ENCODE measurements at places on chromosomes 16 and 17. TPM values are rescaled to one million over a fixed set of nuclear protein-coding genes. Genes with fewer than 3 reads are reported as not detected.

DNA sequence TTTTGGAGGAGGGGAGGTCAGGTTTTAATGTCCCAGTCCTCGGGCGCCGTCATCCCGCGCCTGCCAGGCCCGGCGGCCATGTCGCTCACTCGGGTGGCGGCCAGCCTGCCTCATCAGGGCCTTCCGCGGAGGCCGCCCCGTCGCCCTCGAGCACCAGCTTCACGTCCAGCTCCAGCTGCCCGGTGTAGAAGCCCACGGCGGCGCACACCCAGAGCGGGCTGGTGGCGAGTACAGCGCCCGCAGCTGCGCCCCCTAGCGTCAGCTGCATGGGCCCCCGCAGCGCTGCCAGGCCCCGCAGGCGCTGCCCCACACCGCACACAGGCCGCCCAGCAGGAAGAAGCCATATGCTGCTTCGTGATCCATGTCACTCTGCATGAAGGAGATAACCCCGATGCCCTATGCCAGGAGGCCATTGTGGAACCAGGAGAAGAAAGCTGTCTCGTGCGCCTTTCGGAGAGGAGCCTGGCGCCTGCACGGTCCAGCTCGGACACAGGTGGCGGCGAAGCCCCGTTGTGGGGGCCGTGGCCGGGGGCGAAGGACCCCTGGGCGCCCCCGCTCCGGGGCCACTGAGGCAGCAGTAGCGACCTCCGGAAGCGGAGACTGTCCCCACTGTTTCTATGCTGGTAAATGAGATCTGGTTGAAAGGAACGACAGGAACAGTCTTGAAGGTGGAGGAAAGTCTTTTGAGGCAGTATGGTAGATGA is 9.6 kb downstream of the AP2B1 start:
- no peak for DNase-seq

- DNase-seq, result no peak
Observed at GRCh38 chr17:14058051-14058450, 11.3 kb upstream of the COX10 start.

DNA sequence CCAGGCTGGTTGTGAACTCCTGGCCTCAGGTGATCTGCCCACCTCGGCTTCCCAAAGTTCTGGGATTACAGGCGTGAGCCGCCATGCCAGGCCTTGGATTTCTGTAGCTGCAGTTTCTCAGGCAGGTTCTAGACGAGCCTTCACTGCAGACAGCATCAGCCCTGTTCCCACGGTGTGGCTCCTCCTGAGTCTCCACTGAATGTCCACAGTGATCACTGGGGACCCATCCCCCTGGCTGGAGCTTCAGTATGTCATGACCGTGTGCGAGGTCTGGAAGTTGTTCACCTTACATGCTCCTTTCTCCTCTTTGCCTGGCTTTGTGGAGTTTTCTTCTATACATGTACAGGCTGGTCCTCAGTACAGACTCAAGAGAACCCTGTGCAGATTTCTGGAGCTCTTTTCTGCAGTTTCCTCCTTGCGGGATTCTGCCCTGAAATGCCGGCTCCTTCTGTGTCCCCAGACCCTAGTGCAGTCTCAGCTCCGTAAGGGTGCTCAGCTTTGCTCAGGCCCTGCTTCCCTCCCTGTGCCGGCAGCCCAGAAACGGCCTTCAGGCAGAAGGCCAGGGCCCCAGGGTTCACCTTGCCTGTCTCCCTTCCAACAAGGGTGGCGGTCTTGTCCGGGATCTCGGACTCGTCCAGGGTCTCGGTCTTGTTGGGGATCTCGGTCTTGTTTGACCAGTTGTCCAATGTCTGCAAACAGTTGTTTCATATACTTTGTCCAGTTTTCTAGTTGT is 14.3 kb upstream of the FASN start:
- DNase-seq, result no peak

- no peak for DNase-seq
Observed at GRCh38 chr16:50303041-50303604, 36.8 kb downstream of the ADCY7 start.

DNA sequence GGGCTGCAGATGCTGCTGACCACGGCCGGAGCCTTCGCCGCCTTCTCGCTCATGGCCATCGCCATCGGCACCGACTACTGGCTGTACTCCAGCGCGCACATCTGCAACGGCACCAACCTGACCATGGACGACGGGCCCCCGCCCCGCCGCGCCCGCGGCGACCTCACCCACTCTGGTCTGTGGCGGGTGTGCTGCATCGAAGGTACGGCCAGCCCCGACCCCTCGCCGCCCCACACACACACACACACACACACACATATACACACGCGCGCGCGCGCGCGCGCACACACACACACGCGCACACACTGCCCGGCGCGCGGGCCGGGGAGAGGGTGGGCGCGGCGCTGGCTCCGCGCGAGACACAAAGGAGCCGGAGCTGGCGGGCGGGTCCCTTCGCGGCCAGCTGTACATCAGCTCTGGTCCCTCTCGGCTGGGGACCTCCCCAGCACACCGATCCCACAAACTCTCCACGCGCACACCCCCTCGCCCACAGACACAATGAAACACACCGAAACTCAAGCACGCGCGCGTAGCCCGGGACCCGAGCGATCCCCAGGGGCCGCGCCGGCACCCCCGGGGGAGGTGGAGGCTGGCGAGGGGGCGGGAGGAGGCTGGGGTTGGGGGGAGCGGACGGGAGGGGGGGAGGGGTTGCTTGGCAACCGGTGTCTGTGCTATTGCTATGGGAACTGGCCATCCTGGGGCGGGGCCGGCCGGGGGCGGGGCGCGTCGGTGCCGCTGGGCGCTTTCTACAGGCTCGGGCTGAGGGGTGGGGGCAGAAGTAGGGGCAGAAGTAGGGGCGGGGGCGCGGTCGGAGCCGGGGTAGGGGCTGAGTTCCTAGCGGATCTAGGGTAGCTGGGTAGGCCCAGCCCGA is 658 bp downstream of the CACNG4 start:
- DNase-seq, result no peak

DNA sequence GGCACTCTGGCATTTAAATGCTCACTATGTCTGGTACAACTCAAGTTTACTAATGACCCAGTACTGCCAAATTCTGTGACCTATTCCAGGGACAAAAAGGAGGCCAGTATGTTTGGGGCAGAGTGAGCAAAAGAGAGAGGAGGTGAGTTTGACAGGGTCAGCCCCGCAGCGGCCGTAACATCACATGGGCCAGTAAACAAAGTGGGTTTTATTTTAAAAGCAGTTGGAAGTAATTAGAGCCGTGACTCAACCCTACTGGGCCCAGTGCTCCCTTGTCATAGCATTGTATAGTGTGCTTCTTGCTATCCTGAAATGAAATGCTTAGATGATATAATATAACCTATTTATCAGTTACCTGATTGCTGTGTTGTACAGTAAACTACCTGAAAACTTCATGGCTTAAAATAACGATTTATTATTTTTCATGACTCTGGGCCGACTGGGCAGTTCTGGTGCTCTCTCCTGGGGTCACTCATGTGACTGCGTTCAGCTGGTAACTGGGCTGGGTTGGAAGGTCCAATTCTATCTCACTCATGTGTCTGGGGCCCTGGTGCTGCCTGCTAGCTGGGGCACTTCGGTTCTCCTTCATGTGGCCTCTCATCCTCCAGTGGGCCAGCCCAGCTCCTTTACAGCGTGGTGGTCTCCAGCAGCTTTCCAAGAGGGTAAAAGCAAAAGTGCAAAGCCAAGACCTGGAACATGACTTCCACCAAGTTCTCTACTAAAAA is 27.4 kb downstream of the IQCK start:
- DNase-seq, result no peak

DNA sequence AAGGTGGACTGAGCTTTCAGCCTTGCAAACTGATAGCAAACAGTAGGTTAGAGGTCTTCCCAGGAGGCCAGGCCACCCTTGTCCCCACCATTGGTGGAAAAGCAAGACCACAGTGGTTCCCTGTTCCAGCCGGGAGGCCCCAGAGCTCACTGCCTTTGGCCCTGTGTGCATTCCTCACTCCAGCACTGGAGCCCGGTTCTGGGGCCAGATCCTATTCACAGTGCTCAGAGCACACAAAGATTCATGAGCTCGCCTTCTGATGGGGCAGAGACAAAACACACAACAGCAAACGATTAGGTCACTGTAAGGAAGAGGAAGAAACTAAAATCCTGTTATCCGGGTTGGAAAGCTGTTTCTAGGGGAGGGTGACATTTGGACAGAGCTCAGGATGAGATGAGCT is 5.6 kb upstream of the PGS1 start:
- DNase-seq, result no peak

DNA sequence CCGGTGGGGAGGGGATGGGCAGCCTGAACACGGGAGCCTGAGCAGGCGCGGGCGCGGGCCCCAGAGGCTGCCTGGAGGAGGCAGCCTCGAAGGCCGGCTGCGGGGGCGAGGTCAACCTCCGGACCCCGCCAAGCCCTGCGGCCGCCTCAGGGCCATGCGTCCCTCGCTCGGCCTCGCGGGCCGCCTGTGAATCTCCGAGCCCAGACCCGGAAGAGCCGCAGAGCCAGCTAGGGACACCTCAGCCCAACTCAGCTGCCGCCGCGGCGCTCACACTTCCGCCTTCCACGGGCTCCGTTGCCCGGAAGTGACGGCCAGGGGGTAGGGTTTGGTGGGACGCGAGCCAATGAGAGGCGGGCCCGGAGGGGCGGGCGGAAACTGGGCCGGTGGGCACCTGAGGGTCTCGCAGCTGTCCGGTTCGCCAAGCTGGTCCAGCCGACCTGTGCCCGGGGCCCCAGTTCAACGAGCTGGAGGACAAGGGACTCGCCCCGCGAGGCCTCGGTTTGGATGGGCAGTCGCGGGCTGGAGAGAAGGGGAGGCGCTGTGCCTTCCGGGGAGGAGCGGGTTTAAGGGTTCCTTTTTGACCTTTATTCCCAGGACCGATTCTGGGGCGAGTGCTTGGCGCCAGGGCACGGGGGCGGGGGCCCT is at the start of gene SLC38A10:
Gene SLC38A10, minus strand, starts transcription at position 277 of the 645 bp plus-strand sequence. CDS start 386 bp downstream, outside the sequence.
- DNase-seq, result no peak

DNA sequence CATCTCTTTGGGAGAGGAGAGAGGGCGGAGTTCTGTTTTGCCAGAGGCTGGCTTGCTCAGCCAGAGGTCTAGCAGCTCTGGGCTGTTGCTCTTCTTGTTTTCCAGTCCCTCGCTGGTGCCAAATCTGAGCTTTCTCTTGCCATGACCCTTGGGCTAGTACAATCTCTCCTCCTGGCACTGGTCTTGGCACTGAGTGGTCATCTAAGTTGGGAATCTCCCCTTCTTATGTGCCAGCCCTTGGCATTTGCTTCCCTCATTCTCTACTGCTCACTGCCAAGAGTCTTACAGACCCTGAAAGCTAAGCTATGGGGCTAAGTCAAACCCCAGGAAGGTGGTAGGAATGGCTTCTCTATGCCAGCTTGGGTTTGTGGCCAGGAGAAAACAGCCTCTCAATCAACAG is 148.6 kb downstream of the SHISA6 start:
- no peak for DNase-seq

DNA sequence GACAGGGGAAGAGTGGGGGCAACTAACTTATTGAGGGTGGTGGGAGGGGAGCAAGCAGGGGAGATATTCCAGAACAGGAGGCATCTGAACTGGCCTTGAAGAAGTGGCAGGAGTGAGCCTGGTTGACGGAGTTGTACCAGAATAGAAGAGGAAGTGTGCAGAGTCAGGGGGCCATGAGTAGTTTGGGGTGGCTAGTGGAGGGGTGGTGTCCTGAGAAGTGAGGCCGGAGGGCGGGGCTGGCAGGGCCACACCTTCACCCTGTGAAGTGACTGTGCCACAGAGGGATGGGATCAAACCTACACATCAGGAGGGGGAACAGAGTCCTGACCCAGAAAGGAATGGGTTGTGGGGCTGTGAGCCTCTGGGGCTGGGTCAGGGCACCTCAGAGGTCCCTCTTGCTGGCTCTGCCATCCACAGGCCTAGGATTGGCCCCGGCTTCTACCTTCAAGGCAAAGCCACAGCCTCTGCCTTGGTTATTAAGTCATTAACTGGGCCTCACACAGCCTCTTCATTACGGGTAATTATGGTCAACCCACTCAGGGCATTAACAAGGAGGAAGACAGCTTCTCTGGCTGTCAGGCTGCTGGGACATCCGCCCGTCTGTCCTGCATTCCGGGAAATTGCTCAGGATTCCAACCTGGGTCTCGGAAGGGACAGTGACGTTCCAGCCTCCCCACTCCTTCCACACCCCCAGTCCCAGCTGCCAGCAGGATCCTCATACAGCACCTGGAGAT is 12.7 kb downstream of the SPNS2 start:
- DNase-seq, result no peak

GRCh38 chr17:21171970-21172510 is 41.9 kb downstream of the TMEM11 start:
- DNase-seq, result no peak

GRCh38 chr17:19386051-19386929 is 700 bp downstream of the MFAP4 start:
- no peak for DNase-seq

DNA sequence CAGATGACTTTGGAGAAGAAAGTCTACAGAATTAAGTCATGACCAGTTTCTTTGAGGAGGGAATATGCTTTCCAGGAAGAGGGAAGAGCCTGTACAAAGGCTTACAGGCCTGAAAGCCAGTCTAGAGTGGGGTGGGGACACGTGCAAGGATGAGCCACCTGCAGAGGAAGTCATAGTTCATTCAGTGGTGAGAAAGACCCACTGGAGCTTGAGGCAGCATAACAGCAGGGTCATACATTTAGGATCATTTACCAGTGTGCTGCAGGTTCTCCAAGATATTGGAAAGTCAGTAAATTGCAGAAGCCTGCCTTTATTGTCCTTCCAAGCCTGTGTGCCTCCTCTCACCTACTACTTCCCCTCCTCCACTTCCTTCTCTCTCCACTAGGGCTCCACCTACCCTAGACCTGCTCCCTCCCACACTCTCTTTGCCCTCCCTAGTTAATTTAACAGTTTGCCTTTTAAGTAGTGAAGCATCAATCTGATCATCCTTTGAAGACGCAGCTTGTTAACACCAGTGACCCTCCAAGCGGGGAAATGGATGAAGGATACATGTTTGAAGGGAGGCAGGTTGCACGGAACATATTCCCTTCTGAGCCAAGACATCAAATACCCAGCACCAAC is 40.2 kb downstream of the CDRT15 start:
- no peak for DNase-seq

- no peak for DNase-seq
Observed at GRCh38 chr16:21064203-21064602, 86.4 kb downstream of the DNAH3 start.

DNA sequence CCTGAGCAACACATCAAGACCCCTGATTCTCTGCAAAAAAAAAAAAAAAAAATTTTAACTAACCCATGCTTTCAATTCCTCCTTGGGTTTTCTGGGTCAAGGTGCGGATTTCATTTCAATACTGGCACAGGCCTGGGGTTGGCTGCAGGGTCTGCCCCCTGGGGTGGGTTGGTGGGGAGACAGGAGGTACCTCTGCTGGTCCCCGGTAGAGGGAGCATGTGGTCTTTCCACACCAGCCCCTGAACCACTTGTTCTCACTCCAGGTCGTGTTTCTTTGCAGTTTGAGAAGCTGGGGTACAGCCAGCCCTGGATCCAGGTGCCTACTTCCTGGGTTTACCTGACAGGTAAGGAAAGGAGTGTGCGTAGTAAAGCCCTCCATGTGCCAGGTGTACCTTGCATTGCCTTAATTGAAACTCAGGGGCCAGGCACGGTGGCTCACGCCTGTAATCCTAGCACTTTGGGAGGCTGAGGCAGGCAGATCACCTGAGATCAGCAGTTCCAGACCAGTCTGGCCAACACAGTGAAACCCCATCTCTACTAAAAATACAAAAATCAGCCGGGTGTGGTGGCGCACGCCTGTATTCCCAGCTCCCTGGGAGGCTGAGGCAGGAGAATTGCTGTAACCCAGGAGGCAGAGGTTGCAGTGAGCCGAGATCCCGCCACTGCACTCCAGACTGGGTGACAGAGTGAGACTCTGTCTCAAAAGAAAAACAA is 21.8 kb downstream of the SDR42E2 start:
- no peak for DNase-seq

The MLST8 gene
- 91.1 TPM for total RNA-seq

The HSPB9 gene
- not detected for total RNA-seq

The CALB2 gene
- 0.59 TPM for total RNA-seq

Data from Panc1 (cell line).